Heart right ventricle (tissue), 16 donors: ENCODE measurements at places on chromosomes 11 and 22.
A peak's percentile ranks its signal among the peaks of the same experiment; 100 is the strongest.

DNA sequence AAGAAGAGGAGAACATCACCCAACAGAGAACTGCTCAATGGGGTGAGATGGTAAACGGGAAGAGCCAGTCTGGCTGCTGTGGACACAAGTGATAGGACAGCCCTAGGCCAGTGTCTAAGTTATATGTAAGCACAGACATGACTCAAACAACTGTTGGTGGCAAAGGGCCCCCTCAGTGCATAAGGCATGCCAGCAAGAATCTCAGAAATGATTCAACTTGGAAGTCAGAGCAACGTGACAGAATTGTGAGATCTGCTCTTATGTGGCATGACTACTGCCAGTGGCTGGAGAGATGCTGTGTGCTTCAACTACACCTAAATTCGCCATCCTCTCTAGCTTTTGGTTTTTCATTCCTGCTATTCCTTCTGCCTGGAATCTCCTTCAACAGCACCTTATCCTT, 7.4 kb downstream of the SLN start:
- no peak for DNase-seq

- no peak for DNase-seq
These were observed 34.8 kb upstream of the POU2AF1 start for GRCh38 chr11:111413849-111414248.

- DNase-seq = no peak
These were observed 309.4 kb upstream of the ZC3H12C start for GRCh38 chr11:109783840-109784239.

GRCh38 chr11:128415539-128415938, 171.8 kb downstream of the ETS1 start:
- no peak for DNase-seq

DNA sequence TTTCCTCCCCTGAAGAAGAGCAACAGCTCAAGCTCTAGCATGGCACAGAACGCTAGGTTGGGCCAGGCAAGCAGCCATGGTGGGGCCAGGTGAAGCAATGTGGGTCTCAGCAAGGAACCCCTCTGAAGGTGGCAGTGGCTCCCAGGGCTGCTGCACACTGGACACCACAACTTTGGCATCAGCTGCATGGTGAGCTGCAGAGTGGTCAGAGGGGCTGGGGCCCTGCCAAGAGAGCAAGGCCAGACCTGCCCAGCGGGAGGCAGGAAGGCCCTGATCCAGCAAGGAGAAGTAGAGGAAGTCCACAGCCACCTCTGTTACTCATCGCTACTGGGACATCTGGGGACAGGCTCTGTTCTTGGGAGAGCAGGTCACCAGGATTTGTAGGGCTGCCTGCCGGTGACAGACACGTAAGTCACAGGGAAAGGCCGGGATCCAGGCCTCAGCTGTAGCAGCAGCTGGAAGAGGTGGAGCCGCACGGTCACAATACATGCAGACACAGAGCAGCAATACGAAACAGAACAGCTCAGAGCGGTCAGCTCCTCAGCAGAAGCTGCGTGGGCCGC, 12.4 kb downstream of the CYB561A3 start:
- DNase-seq = no peak

GRCh38 chr22:46064228-46064965, 85.9 kb upstream of the PPARA start:
- no peak for DNase-seq

DNA sequence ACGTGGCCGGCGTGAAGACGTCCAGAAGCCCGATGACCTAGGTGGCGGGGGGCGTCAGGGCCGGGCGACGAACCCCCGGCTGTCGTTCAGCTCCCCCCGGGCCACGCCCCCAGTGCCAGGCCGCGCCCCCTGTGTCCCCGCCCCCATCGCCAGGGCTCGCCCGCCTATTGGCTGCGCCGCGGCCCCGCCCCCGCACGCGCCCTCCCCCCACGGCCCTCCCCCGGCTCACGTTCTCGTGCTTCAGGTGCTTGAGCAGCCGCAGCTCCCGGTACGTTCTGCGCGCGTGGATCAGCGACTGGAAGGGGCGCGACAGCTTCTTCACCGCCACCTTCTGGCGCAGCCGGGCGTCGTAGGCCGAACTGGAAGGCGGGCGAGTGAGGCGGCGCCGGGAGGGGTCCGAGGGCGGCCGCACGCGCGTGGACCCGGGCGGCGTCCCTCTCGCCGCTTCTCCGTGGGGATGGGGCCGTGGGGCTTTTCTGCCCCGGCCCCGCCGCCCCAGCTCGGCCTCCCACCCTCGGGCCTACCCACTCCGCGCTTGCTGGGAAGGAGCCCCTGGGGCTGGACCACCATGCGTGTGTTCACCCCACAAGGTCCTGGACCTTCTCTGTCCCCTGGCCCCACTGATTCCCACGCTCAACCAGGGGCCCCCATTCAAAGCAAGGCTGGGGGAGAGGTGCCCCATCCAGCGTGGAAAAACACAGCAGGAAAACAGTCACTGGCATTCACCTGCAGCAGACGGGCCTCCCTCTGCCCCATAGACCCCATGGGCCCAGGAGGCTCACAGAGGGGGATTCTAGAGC, 2.4 kb downstream of the MAPK11 start:
- DNase-seq = peak; percentile 77

- peak; percentile 51 for DNase-seq
These were observed at the start of gene KCNA4 for GRCh38 chr11:30016588-30017363. TSS of gene KCNA4 (minus strand) at chr11:30017030. CDS start at chr11:30012678, 4,352 bp downstream.

GRCh38 chr11:122743949-122744348, 88.4 kb downstream of the UBASH3B start:
- DNase-seq = no peak

- no peak for DNase-seq
These were observed 284.6 kb upstream of the ZC3H12C start for GRCh38 chr11:109808569-109808968.

GRCh38 chr11:86592659-86593451, 79.6 kb downstream of the ME3 start:
- peak; percentile 58 for DNase-seq

DNA sequence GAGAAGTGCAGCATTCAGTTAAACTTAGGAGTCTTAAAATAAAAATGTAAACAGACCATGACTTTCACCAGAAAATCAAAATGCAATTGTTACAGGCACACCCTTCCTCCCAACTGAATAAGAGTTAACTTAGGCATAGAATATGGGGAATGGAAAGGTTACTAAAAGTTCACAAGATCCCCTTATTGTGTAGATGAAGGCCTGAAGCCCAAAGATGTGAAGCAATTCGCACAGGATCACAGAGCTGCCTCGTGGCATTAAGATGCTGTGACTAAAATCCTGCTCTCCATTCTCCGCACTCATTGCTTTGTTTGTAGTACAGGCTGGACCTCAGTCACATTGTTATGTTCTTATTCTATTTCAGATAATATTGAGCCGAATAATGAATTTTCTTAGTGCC, 4.0 kb downstream of the MS4A5 start:
- no peak for DNase-seq

DNA sequence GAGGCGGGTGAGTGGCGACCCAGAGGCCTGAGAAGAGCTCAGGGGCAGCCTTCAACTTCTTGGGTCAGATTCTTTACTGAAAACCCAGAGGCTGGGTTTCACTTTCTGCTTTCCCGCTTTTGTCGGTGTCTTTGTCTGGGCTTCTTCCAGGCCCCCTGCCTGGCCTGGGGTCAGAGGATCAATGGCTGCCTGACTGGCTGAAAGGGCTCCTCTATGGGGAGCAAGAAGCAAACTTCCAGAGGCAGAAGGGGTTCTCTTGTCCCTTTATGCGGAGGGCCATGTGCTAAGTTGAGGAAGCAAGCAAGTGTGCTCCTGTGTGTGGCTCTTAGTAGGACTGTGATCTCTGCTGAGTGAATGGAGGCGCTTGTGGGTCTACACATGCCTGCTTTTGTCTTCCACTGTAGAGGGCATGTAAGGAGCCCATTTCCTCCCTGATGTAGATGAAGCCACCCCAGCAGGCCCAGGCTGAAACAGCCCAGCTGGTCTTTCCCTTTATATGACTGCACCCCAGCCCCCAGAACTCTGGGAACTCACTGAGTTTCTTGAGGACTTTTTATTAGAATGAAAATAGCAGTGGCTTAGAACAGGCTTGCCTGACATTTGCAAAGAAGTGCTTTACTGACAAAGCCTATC, 1.0 kb upstream of the PKNOX2 start:
- DNase-seq = no peak

DNA sequence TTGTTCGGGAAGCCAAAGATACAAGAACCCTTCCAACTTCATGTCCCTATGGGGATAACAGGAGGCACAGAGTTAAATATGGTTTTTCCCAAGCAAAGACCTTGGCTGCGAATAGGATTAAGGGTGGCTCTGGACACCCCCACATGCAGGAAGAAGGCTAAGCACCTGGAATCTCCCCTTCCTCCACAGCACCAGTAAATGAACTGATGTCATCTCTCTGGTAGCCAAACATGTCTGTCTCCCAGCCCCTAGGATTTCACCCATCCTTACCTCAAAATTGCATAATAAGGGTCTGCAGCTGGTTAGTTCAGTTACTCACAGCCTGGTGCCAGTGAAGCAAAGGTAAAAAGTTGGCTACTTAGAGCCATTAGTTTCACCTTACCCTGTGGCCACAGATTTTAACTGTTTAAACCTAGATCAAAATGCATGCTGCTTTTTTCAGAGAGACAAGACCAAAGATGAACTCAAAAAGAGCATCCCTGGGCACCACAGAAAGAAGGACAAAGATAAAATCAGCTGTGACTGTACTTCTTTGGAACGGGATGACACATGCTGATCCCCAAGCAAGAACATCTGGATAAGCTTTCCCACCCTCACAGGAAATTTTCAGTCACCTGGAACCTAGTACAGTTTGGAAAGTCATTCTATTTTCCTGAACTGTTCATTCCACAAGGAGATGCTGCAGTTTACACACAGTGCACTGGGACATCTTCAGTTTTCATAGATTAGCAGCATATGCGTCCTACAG, 77.2 kb upstream of the AKIP1 start:
- no peak for DNase-seq

- no peak for DNase-seq
These were observed 60.5 kb upstream of the CHST1 start for GRCh38 chr11:45725776-45726492.
